Left renal cortex interstitium (tissue), 4 donors: ENCODE measurements at places on chromosomes 3 and 15. TPM values are rescaled to one million over a fixed set of nuclear protein-coding genes. Genes with fewer than 3 reads are reported as not detected.

CLDN18 gene
- polyA plus RNA-seq, result 3.0 TPM

CD200 gene
- 37.6 TPM for polyA plus RNA-seq

CHRM5 gene
- polyA plus RNA-seq, result 0.38 TPM

SLC15A2 gene
- polyA plus RNA-seq, result 15.1 TPM

PROS1 gene
- polyA plus RNA-seq, result 35.1 TPM

MELTF gene
- polyA plus RNA-seq, result 2.6 TPM

KNG1 gene
- 109 TPM for polyA plus RNA-seq

ATP2C1 gene
- 122 TPM for polyA plus RNA-seq

TERC gene
- 0.44 TPM for polyA plus RNA-seq

SLC38A3 gene
- polyA plus RNA-seq, result 7.5 TPM

CHST13 gene
- polyA plus RNA-seq, result 4.0 TPM

GADL1 gene
- 5.3 TPM for polyA plus RNA-seq
